Right hindlimb (tissue), 1 donor: ENCODE measurements at places on chromosomes 6 and 20.

DNA sequence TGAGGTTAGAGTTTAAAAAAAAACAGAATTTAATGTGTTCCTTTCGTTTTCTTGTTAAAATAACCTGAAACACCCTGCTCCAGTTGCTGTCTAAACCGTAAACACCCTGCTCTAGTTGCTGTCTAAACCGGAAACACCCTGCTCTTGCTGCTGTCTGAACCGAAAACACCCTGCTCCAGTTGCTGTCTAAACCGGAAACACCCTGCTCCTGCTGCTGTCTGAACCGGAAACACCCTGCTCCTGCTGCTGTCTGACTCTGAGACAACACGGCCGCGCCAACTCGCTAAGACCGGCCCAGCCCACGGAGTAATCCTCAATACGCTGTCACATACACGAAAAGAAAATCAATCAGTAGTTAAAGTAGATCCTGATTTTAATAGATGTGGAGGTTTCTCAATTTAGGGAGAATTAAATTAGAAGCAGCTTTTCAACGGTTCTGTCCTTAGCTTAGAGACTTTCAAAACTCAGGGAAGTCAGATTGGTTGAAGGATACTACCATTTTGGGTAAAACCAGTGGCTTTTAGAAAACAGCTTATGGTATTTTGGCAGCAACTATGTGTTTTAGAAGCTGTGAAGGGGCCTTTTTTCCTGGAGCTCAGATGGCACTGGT, 98.3 kb downstream of the RAMACL start:
- peak; percentile 61 for DNase-seq

GRCh38 chr6:56913285-56914074, 41.4 kb upstream of the BEND6 start:
- DNase-seq: no peak

GRCh38 chr20:208942-209566, 18.0 kb upstream of the DEFB129 start:
- DNase-seq: peak; percentile 24

DNA sequence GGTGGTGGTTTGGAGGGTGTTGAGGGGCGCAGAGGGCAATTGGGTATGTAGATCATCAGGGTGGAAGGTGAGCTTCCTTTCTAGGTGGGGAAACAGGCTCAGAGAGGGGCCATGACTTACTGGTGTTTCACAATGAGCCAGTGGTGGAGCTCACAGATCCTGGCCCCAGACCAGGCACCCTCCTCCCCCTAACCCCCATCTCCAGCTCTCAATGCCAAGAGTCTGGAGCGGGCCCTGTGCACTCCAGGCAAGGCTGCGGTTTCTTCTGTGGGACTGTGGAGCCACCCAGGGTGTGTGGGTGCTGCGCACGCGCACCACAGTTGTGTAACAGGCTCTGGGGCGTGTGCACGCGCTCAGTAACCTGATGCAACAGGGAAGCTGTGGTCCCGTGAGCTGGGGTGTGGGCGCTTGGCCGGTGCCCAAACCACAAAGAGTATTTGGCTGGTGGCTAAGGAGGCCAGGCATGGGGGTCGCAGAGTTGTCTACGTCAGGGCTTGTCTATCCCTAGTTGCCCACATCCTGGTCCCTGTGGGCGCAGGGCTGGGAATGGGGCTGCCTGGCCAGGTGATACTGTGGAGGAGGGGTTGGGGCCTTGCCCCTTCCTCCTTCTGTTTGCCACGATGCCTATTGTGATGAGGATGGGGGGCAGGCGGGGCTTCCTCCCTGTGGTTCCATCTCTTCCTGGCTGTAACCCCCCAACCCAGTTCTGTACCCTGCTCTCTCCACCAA, 37.5 kb upstream of the MRPS18A start:
- DNase-seq: peak; percentile 87

DNA sequence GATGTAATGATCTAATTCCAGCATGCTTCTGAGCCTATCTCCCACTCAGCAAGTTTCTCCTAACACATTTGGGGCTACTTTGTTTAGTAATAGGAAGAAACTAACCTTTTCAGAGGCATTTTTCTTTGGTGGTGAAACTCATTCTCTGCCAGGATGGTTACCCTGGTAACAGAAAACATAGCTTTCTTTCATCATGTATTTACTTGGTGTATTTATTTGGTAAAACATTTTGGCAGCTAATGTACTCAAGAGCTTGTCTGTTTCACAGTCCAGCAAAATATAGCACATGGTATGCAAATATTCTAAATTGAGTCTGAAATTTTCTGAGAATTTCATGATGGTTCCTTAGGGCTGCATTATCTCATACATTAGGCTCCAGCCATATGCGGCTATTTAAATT, 100.0 kb downstream of the SLC35B3 start:
- no peak for DNase-seq

DNA sequence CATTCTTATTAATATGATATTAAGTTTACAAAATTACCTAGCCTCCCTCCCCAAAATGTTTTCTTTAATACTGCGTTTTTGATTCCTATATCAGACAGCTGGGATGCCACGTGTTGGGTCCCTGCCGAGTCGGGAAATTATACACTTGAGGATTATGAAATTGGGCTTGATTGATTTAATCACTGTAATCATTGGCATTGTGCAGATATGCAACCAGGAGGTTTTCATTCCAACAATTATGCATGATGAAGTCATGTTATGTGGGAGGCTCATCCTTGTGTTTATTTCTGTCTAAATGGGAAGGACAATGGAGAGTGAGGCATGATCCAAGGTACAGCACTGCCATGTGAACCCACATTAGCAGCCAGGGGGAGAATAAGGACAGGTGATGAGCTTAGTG, 30.6 kb upstream of the RIPOR2 start:
- DNase-seq: no peak

- no peak for DNase-seq
Measured at GRCh38 chr6:31386977-31387376, 16.4 kb upstream of the MICA start.

DNA sequence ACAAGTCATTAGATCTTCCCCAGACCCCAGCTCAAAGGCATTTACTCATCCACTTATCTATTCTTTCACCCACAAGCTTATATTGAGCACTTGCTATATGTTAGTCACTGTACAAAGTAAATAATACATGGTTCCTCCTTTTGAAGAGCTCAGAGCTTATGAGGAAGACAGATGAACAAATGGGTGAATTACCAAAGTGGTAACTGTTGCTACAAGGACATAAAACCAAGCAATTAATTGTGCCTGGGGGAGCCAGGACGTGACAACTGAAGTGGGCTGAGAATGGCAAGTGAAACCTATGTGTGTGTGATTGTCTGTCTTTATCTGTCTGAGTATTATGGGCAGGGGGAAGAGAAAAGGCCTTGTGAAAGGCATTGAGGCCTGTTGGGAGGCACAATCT, 45.6 kb upstream of the AKIRIN2 start:
- no peak for DNase-seq

DNA sequence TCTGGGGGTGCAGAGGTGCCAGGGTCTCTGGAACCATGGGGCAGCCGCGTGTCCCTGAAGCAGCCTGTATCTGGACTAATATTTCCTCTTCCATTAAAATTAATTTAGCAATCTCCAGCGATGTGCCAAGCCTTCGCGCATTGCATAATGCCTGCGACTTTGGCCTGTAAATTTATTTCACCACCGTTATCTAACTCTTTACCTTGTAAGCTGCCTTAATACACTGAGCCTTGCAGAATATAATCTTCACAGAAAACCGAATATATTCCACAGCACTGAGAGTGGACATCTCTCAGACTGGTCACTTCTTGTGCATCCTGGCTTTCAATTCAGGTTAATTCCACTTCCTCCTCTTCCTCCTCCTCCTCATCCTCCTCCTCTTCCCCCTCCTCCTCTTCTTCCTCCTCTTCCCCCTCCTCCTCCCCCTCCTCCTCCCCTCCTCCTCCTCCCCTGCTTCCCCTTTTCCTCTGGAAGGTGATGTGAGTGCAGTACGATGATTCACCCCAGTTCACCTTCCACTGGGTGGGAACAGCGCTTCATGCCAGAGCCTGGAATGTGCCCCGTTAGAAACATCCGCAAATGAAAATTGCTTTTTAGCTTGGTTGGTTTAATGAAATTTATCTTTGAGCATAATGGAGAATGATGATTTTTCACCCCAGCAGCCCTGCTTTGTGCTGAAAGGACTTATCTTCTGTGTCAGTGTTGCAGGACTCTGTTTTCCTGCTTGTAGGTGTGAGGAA, 101.4 kb downstream of the CDH4 start:
- DNase-seq: no peak

DNA sequence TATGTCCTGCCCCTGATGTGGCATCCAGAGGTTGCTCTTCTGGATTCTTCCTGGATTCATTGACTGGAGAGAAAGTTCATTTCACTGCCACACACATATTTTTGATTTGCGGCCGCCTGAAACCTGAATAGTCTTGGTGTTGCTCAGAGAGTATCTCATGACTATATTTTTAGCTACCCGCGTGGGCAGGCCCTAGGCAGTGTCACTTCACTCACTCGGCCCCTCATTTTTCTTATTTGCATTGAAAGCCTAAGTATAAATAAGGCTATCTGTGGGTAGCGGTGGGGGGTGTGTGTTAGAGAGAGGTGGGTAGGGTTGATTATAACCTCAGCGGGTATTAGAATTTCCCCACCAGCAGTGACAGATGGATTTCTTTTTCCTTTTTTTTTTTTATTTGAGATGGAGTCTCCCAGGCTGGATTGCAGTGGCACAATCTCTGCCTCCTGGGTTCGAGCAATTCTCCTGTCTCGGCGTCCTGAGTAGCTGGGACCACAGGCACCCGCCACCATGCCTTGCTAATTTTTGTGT, 113.5 kb downstream of the JARID2 start:
- no peak for DNase-seq
